ENCODE measurements at places on chromosomes 12 and 14. TPM values are rescaled to one million over a fixed set of nuclear protein-coding genes. Genes with fewer than 3 reads are reported as not detected.

DNA sequence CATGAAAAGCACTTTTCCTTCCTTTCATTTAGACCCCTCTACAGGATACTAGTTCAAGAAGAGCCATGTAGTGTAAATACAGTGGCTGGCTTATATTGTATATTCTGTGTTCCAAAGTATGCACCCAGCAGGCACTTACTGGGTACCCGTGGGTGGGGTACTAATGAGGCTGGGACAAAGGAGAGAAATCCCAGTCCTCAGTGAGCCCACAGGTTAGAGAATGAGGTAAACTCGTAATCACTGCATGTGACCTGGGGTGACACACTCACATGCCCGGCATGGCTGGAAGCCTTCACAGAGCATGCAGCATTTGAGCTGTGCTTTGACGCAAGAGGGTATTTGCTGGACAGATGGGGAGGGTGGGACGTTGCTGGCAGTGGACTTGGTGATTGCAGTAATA is 17.1 kb downstream of the SLC24A4 start:
- no peak for DNase-seq

- DNase-seq = peak; percentile 35
Measured at GRCh38 chr12:31896514-31897039, 62.6 kb upstream of the RESF1 start.

DNA sequence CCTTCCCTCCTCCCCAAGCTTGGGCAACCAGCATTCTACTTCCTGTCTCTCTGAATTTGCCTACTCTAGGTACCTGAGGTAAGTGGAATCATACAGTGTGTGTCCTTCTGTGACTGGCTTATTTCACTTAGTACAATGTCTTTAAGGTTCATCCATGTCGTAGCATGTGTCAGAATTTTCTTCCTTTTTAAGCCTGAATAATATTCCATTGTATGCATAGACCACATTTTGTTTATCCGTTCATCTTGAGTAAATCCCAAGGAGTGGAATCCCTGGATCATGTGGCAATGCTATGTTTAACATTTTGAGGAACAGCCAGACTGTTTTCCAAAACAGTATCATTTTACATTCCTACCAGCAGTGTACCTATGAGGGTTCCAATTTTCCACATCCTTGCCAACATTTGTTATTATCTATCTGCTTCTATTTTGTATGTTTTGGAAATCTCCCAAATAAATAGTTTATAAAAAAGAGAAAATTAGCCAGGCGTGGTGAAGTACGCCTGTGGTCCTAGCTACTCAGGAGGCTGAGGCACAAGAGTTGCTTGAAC is 12.4 kb downstream of the HSP90AA1 start:
- no peak for DNase-seq

GRCh38 chr12:93167841-93168492 is 209.8 kb upstream of the NUDT4 start:
- peak; percentile 36 for DNase-seq

DNA sequence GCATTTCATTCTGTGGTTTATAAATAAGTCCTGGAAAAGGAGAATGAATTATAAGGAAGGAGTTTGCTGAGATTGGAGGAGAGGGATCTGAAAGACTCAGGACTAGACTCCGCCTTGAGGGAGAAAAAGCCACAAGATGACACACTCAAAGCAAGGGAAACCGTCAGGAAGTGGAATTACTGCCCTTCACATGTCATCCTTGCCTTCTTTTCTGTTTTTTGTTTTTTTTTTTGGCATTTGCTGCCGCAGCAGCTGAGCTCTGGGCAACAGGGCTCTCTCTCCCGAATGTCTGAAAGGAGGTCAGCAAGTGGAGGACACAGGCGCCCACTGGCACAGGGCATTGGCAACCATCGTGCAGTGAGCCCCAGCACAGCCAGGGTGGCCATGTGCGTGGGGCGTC is 344.9 kb downstream of the DPF3 start:
- DNase-seq = no peak

DNA sequence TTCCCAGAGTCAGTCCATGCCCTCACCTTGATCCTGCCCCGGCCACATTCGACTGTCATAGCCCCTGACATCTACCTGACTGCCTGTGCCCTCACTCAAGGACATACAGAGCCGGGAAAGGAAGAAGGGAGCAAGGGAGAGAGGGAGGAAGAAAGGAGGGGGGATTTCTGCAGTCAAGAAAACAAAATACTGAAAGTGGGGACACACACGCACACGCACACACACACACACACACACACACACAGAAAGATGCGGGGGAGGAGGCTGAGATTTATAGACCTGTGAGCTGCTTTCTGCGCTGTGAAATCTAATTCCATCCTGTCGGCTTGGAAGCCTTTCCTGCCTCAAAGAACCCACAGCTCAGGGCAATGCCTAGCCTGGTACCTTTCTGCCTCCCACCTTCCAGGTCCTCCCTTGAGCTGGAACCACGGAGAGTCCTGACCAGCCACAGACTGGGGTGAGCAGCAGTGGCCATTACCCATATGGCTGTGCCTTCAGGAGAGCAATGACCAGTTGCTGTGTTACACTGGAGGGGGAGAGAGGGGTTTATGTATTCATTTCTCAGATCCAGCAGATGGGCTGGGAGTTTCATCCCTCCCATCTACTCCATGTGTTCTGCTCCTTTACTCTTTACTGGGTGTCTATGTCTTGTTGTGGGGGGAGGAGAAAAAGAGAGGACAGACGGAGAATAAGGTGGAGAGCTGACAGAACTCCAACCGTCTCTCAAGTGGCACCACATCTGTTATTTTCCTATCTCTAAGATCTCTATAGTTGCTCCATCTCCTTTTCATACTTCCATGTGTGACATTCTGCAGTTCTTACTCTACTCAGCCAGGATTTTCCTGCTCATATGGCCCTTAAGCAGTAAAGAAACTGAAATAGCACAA is 12.9 kb downstream of the C14orf93 start:
- no peak for DNase-seq

DNA sequence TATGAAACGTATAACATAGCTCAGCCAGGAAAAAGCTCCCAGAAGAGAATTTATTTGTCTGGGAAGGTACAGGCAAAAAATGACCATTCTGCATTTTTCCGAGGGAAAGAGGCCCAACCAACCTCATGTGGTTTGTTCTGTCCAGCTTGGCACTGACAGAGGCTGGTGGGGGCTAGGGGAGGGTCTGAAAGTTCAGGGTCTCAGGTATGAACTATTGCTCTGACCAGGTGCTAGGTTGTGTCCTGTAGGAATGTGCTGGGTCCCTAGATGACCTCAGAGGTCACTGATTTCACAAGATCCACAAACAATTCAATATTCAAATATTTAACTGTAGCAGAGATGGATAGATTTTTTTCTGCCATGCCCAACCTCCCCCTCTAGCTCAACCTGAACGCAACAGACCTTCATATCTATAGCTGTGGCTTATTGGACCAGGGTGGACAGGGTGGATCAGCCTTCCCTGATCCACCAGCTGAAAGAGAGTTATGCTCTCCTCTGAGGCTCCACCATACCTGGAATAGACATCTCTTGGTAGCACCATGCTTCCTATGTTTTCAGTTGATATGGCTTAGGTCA is 32.9 kb upstream of the IFT81 start:
- DNase-seq = no peak

GRCh38 chr12:51371295-51371953 is 19.8 kb downstream of the GALNT6 start:
- no peak for DNase-seq

CLEC1B gene
- total RNA-seq = not detected

Measured in left colon (tissue), 2 donors.